Natural killer cell treated with Interleukin-12 subunit alpha and Interleukin-12 subunit beta and Interleukin-15 and Interleukin-18, amount 100 ng/mL, for 72 hours (primary cell): ENCODE measurements at places on chromosomes 2 and 18. TPM values are rescaled to one million over a fixed set of nuclear protein-coding genes. Genes with fewer than 3 reads are reported as not detected.

ALK gene
- not detected for total RNA-seq

- H3K4me3 ChIP-seq = no peak overlapping the region
- DNase-seq = no peak
- H3K4me1 ChIP-seq = no peaks in the 10 kb centered on the region
- no peak overlapping the region for H3K27ac ChIP-seq
- peaks cover 7% of the 10 kb centered on the region for H3K27me3 ChIP-seq
- no peaks in the 10 kb centered on the region for H3K36me3 ChIP-seq
Observed at GRCh38 chr2:170101789-170102188, 76.2 kb upstream of the MYO3B start.

GRCh38 chr18:48868468-48869466 is 82.0 kb downstream of the SMAD7 start:
- peak overlapping the region; percentile 80 for H3K4me3 ChIP-seq
- DNase-seq = peak; percentile 85
- H3K27ac ChIP-seq = peak overlapping the region; percentile 94
- peaks cover 45% of the 10 kb centered on the region for H3K4me1 ChIP-seq
- no peaks in the 10 kb centered on the region for H3K27me3 ChIP-seq
- H3K36me3 ChIP-seq = no peaks in the 10 kb centered on the region

- no peaks in the 10 kb centered on the region for H3K36me3 ChIP-seq
- peaks cover 46% of the 10 kb centered on the region for H3K27me3 ChIP-seq
Observed at GRCh38 chr18:58843688-58844035, 21.0 kb upstream of the ZNF532 start.

- no peak for DNase-seq
- H3K27me3 ChIP-seq = peaks cover 29% of the 10 kb centered on the region
- H3K36me3 ChIP-seq = peaks cover 11% of the 10 kb centered on the region
- H3K4me1 ChIP-seq = no peaks in the 10 kb centered on the region
Observed at GRCh38 chr2:118932949-118933348, 9.0 kb upstream of the MARCO start.

DNA sequence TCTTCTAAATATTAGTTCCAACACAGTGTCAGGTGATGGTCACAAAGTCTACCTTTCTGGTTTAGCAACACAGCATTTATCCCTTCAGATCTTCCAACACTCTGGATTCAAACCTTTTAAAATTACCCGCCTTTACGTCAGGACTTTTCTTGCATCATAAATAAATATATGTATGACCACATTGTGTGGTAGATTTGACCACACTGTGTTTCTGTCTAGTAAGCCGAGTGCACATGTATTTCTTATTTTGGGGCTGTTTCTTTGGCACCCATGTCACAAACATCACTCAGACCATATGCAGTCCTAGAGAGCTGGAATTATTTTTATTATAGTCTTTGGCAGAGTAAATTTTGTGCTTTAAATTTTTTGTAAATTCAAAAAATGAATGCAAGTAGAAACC is 172.1 kb downstream of the ANKRD44 start:
- H3K27me3 ChIP-seq = no peaks in the 10 kb centered on the region
- no peak for DNase-seq
- H3K27ac ChIP-seq = peak overlapping the region; percentile 81
- peak overlapping the region; percentile 58 for H3K4me3 ChIP-seq
- peaks cover 16% of the 10 kb centered on the region for H3K36me3 ChIP-seq

GRCh38 chr2:128376241-128377041 is 57.8 kb upstream of the HS6ST1 start:
- H3K36me3 ChIP-seq = no peaks in the 10 kb centered on the region
- H3K27me3 ChIP-seq = peaks cover 8% of the 10 kb centered on the region
- H3K27ac ChIP-seq = no peak overlapping the region
- no peak overlapping the region for H3K4me3 ChIP-seq
- no peak for DNase-seq

DNA sequence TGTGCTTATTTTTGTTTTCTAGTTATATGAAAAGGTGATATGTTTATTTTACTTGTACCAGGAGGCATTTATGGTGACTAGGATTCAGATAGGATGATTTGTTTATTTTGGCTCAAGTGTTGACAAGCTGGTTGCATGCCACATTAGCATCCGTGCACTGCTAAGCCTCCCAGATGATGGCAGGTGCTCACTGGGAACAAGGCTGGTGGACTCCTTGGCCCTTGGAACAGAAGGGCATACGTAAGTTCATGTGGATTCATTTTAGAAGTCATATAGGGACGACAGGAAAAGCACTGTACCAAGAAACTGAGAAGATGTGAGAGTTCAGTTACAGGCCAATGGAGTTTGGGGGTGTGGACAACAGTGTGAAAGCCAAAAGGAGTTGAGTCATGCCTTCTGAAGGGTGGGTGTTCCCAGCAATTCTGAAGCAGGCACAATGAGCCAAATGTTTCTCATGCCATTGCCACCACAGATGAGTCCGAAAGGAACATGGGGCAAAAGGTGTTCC is 166.2 kb downstream of the PHLPP1 start:
- H3K4me1 ChIP-seq = peaks cover 11% of the 10 kb centered on the region
- DNase-seq = no peak
- no peaks in the 10 kb centered on the region for H3K27me3 ChIP-seq
- H3K4me3 ChIP-seq = peak overlapping the region; percentile 60
- peaks cover 4% of the 10 kb centered on the region for H3K36me3 ChIP-seq

- DNase-seq = no peak
- H3K36me3 ChIP-seq = no peaks in the 10 kb centered on the region
- H3K4me3 ChIP-seq = no peak overlapping the region
- H3K4me1 ChIP-seq = no peaks in the 10 kb centered on the region
- no peak overlapping the region for H3K27ac ChIP-seq
Observed at GRCh38 chr2:95389245-95390119, 13.0 kb upstream of the FAHD2A start.
